ENCODE measurements at places on chromosomes 3 and 15. TPM values are rescaled to one million over a fixed set of nuclear protein-coding genes. Genes with fewer than 3 reads are reported as not detected.
A peak's percentile ranks its signal among the peaks of the same experiment; 100 is the strongest.

TMC3 gene
- not detected for total RNA-seq

- no peak for DNase-seq
Observed at GRCh38 chr3:128753715-128754114, 27.7 kb downstream of the RAB7A start.

SAXO2 gene
- 0.57 TPM for total RNA-seq

RYR3 gene
- 0.02 TPM for total RNA-seq

CCDC13 gene
- total RNA-seq = 0.32 TPM

DNA sequence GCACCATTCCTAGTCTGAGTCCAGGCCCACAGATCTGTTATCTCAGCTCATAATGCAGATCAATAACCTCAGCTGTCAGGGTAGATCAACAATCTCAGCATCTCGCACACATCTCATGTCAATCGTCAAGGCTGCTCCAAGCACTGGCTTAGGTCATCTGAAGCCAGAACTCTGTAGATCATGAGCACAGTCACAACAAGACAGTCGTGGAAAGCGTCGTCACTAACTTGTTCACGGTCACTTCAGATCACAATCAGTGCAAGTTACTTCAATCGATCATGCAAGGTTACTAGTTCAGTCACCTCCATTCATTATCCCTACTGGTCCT is 71.8 kb downstream of the RBPMS2 start:
- DNase-seq = no peak

GRCh38 chr3:126516936-126517290 is 660 bp downstream of the UROC1 start:
- no peak for DNase-seq

DNA sequence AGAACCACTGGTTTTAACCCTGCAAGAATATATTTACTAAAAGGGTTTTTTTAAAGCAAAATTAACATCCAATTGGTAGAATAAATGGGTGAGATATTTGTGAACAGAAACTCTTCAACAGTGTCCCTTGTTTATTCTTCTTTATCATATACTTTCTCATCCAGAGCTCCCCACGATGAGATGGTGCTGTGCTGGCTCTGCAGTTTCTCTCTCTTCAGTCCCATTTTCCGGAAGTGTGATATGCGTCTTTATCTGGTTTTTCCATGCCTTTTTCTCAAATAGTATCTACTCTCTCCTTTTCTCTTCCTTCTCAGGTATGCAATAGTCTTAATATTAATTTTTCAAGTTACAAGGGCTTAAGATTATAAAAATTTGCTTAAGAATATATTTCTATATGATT is 1.5 kb downstream of the EAF2 start:
- DNase-seq = no peak

MTMR10 gene
- 13.4 TPM for total RNA-seq

GRCh38 chr3:129333891-129334290 is 55.2 kb downstream of the HMCES start:
- no peak for DNase-seq

ADAM10 gene
- 98.7 TPM for total RNA-seq

PCOLCE2 gene
- total RNA-seq = not detected

GRCh38 chr3:173214576-173214975 is 73.5 kb upstream of the SPATA16 start:
- DNase-seq = no peak

- DNase-seq = no peak
Observed at GRCh38 chr3:107452436-107452835, 70.3 kb upstream of the BBX start.

DNA sequence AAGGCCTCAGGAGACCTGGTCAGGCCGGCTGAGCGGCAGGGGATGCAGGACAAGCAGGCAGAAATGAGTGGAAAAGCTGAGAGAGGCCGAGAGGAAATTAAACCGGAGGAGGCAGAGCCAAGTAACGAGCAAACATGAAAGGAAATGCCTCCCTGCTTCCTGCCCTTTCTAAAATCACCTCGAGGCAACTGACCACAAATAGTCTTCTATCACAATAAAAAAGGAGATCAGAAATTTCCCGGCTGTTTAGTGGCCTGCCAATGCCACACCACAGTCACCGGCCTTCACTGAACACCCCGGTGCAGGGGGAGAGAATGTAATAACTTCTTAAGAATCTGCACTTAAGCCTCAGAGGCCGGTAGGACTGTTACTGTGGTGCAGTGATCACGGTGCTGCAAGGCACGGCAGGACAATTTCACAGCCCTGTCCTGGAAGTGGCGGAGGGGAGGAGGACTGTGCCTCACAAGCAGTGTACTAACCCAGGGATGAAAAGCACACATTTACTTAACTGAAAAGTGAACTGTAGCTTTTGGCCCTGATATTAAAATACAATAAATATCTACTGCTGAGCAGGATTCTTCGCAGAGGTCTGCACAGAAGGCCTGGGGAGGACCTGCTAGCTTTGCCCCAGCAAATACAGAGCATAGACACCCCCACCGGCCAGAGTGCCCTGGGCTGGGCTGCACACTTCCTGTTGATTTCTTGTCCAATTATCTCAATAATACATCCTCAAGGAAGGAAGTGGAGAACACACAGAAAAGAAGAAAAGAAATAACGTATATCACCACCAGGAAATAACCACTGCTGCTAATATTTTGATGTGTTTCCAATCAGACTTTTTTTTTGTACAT is 183.5 kb upstream of the NSMCE3 start:
- DNase-seq = no peak

TGM4 gene
- not detected for total RNA-seq

CD200 gene
- total RNA-seq = 141 TPM

DNA sequence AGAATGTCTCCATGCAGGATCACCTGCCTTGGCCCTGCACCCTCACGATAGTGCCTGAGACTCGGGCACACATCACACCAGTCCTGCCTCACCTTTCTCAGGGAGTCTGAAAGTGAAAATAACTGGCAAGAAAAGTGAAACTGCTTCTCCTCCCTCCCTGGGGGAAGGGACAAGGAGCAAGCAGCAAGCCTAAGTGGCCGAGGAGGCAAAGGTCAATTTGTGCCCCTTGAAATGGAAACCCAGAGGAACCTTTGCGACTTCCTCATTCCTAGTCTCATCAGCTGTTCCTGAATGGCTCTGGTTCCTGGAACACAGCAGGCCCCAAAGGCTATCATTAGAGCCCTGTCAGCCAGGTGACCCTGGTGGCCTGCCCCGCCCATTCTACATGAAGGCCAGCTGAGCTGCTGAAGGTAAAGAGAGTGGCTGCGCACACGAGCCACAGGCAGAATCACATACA is 28.0 kb upstream of the SLCO2A1 start:
- DNase-seq = no peak

- no peak for DNase-seq
Observed at GRCh38 chr3:197960694-197961581, 921 bp downstream of the LMLN start.

GP5 gene
- total RNA-seq = 0.31 TPM

- no peak for DNase-seq
Observed at GRCh38 chr3:131401978-131402377, 20.4 kb downstream of the NUDT16 start.

GRCh38 chr3:151879037-151879436 is 5.6 kb downstream of the SUCNR1 start:
- no peak for DNase-seq

- no peak for DNase-seq
Observed at GRCh38 chr3:7744850-7745249, 756.8 kb upstream of the LMCD1 start.

DNA sequence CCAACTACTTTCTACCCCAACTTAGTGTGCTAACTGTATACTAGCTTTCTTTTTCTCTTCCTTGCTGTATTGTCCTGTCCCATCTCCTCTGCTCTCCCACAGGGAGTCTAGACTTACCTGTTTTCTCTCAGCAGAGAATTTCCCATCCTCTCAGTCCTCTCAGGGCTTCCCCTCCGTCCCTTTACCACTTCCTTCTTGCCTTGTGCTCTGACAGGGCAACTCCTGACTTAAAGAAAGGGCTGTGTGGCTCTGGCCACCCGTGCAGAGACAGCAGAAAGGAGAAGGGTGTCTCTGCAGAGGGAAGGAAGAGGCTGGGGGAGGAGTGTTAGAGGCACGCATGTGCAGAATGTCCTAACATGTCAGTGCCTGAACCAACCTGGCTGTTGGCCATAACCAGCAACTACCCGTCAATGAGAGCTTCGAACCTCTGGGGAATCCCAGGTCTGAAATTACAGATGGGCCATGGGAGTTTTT is at the start of gene GCSAM:
TSS of gene GCSAM (minus strand) at position 274 of the 474 bp plus-strand sequence. CDS start at position 146, 128 bp downstream.
- DNase-seq = peak; percentile 63

RPL22L1 gene
- total RNA-seq = 123 TPM

- DNase-seq = no peak
Observed at GRCh38 chr3:17132286-17133115, 247.7 kb downstream of the PLCL2 start.

DNA sequence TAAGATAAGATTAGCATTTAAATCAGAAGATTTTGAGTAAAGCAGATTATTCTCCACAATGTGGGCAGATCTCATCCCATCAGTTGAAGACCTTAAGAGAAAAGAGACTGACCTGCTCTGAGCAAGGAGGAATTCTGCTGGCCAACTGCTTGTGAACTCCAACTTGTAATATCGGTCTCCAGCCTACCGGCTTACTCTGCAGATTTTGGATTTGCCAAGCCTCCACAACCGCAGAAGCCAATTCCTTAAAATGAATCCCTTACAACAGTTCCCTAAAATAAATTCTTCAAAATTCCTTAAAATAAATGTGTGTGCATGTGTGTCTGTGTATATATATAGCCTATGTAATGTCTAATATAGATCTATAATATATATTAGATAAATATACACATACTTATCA is 107.4 kb upstream of the KLF13 start:
- DNase-seq = no peak

LOXL1 gene
- 1.3 TPM for total RNA-seq

WDR73 gene
- 27.8 TPM for total RNA-seq

- DNase-seq = no peak
Observed at GRCh38 chr3:188349351-188349901, 195.5 kb downstream of the LPP start.

KCNAB1 gene
- not detected for total RNA-seq

DNA sequence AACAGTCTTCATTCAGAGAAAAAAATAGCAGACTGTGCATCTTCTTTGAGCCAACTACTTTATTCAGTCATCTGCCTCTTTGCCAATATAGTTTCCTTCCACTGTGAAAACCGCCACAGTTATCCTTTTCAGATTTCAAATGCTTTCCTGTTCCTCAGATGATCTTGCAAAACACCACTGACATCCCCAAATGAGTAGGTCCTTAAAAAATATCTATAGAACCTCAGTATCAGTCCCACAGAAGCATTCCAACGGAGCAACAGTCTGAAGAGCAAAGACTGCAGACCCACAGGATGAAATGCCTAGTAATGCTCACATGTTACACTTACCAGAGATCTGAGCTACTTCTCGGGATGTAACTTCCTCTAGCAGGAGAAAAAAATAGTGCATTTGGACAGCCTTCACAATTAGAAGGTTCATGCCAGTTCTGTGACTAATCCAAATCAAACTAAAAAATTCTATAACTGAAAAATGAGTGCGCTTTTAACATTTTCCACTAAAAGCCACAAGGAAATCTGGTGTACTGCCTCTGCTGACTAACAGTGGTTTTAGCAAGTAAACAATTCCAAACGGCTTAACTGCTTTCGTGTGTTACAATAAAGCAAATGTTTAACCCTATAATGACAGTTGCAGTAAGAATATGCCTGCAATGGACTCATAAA is at the start of gene ANKRD28:
TSS of gene ANKRD28 (minus strand) at position 338 of the 662 bp plus-strand sequence. CDS start 1,458 bp downstream, outside the sequence.
- peak; percentile 27 for DNase-seq

DNA sequence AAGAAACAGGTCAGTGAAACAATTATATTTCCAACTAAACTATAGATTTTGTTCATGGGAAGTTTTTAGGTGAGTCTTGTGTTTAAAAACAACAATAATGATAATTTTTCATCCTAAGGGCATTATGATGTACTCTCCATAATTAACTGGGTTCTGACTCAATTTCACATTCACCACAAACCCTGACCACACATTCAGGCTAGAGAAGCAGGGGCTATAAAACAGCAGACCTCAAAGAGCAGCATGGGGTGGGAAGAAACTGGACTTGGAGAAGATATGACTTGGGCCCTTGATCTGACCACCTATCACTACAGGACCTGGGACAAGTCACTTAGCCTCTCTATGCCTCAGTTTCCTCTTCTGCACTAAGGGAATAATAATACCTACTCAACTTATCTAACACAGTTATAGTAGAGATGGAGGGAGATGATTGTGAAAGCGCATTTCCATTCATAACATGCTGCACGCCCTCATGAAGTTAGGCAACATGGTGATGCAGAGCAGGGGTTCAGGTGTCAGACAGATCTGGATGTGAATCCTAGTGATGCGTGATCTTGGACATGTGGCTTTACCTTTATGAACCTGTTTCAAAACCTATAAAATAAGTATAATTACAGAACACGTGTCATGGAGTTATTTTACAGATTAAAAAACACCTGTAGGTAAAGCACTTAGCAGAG is 63.0 kb upstream of the ACP3 start:
- no peak for DNase-seq

SOX14 gene
- not detected for total RNA-seq

GRCh38 chr15:39574427-39574826 is 6.5 kb upstream of the THBS1 start:
- no peak for DNase-seq

DNA sequence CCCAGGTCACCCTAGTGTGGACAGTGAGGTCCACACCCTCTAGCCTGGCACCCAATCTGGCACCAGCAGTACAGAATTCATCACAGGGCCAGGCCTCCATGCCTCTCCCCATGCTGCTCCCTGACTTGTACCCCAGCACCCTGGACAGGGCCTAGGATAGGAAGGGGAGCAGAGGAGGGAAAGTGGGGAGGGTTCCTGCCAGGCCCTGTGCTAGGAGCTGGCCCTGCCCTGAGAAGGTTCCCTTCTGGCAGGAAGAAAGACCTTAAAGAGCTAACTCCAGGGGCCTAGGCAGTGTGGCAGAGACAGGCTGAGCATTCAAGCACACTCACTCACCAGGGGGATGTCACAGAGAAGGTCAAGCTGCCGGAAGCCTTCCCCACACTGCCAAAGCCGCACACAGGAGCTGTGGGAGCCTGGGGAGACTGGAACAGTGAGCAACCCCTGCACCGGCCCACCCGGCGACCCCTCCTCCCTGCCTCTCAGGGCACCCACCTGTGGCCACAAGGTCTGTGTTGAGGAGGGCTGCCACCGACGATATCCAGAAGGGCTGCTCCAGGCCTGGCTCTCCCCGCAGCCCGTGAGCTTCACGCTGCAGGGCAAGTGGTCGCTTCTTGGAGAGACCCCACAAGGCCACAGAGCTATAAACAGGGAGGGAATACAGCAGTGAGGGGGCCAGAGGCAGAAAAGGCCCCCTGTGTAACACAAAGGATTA is 7.4 kb downstream of the RRP9 start:
- no peak for DNase-seq

TMEM207 gene
- total RNA-seq = not detected

DNA sequence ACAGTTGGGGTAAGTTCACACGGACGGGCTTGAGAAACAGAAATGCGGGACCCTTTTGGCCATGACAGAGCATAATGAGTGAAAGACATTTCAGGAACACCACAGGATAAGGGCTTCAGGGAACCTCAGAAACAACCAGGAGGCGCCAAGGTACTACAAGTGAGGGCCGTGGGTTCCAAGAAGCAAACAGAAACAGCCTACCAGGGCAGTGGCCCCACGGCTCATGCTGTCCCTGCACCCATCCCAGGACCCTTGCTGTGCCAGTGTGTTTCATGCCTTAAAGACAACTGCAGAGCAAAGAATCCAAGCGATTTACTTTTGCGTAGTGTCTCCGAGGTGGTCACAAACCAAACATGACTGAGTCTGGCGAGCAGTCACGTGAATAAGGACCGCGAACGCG is 54.0 kb downstream of the RUBCN start:
- DNase-seq = no peak
